ENCODE measurements at places on chromosomes 2 and 18. TPM values are rescaled to one million over a fixed set of nuclear protein-coding genes. Genes with fewer than 3 reads are reported as not detected.

GRCh38 chr2:17966798-17967197 lies 88.3 kb downstream of the KCNS3 start:
- DNase-seq: no peak

- DNase-seq: no peak
Observed at GRCh38 chr2:48756289-48756688, 765 bp upstream of the LHCGR start.

DNA sequence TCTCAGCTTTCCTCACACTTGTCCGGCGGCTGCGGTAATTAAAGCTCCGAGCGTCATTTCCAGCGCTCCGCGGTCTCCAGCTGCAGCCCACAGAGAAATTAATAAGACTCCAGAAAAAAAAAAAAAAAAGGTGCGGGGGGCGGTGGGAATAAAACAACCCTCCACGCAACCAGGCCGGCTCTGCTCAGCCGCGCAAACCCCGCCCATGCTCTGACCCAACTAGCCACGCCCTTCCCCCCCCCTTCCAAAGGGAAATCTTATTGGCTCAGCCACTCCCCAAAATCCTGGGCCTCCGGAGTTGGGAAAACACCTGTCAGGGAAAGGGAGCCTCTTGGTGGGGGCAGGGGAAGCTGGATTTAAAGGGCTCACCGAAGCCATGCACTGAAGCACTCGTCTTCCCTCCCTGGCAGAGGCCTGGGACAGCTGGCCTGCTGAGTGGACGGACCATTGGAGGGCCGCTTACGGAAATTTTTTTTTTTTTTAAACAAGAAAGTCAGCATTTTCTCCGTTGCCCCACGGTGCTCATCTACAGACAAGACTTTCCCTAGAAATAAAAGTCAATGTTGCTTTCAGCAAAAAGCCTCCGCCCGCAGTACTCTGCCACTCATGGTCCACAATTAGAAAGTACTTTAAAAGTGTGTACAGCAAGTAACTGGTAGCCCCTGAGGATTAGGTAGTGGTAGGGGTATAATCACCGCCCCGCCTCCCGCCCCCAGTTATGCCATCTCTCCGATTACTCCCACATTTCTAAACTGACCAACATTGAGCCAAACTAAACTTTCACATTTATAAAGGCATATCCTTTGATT lies 674 bp upstream of the ERBB4 start:
- no peak for DNase-seq

TEKT4 gene
- total RNA-seq: not detected

OTOF gene
- not detected for total RNA-seq

CGREF1 gene
- 1.8 TPM for total RNA-seq

NEU4 gene
- total RNA-seq: 0.22 TPM

GALNT13 gene
- total RNA-seq: 2.0 TPM

IL36RN gene
- 0.14 TPM for total RNA-seq
